ENCODE measurements at places on chromosomes 7 and 10.

DNA sequence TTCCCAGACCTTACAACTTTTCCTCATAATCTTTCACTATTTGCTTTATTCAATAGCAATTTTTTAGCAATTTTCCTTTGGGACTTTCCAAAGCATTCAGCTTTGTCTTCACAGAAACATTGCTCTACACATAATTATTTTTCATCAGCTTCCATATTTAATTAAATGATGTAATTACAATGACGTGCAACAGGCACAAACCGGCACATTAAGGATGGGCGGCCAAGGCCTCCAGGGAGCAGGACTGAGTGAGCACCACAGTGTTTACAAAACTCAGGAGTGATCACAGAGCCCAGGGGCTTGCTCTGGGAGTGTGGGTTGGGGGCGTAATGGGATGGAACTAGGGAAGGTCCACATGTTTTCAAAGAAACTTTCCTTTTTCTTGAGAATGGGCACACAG is 69.8 kb downstream of the MAD1L1 start:
- no peak for DNase-seq

DNA sequence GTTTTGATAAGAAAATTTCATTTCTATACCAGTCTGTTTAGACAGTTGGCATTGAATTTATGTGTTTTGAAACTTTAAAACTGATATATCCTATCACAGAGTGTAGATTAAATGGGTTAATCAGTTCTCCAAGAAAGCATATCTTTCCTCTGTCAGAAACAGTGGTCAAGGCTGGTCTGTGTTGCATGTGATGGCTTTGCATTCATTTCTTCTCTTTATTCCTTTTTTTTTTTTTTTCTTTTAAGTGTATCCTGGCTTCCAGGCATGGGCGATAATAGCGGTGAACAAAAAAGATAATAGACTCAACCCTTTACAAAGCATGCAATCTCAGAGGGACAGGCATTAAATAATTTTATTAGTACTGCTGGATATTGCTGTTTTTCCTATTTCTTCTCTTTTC is 136.6 kb downstream of the LRRC4 start:
- DNase-seq = no peak

GRCh38 chr10:78378192-78378591 is 344.5 kb downstream of the RPS24 start:
- DNase-seq = no peak

DNA sequence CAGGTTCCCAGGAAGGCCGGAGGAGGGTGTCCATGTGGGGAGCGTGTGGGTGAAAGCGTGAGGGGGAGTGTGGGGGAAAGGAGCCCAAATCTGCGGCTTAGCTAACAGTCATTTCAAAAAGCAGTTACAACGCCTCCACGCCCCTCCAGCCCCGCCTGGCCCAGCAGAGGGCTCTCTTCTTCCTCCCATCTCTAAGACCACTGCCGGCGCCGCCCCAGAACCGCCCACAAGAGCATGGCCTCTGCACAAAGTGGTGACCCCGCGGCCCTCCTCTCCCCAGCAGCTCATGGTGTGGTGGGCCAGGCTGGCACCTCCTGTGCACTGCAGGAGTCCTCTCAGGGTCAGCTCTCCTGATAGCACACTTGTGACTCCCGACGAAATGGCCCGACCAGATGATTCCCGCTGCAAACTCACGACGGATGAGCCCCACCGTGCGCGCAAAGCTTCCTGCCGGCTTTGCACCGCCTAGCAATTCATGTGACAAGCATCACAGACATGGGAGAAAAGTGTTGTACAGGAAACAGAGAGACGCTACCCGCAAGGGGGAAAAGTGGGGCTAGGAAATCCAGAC is 12.4 kb upstream of the HUS1 start:
- DNase-seq = peak; percentile 21
